ENCODE measurements at places on chromosomes 5 and 9.

GRCh38 chr5:133861161-133861737 lies 107.2 kb downstream of the C5orf15 start:
- DNase-seq: no peak

DNA sequence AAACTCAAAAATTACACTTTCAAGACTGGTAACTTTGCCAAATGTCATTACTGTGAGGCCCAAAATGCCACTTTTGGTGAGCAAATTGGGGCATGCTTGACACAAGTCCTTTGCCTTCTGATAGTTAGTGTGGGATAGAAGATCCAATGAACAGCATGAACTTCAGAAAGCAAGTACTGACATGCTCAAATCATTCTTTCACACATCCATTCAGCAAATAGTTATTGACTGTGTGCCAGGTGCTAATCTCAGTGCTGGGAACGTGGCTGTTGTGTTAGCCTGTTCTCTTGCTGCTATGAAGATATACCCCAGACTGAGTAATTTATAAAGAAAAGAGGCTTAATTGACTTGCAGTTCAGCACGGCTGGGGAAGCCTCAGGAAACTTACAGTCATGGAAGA lies 247.0 kb downstream of the CHSY3 start:
- DNase-seq: no peak

DNA sequence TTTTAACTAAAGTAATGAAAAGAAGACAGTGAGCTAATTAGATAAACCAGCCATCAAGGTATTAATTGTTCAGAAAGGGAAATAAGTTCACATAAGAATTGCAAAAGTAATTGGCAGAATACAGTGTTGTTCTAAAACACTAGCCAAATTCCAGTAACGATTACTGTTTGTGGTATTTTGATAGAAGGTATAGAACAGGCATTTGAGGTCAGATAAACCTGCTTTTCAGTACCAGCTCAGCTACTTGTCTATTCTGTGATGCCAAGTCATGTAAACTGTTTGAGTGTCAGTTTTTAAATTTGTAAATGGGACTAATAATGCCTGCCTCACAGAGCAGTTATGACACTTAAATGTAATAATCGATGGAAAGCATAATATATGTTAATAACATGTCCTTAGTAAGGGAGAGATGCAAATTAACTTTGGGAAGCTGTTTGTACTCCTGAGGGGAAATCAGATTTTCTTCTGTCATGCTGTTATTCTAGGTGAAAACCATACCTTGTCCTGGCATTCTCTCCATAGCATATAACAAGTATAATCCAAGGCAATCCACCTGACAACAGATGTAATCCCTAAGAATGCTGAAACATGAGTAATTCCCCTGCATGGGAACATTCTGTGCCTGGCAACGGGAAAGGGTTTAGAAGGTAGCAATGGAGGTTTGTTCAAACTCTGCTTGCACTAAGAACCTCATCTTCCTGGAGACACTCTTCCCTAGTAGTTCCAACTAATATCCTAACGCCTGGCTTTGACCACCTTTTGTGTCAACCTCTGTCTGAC lies 509.5 kb upstream of the PAPPA start:
- no peak for DNase-seq

GRCh38 chr9:134892221-134892620 lies 11.6 kb downstream of the FCN2 start:
- DNase-seq: no peak

GRCh38 chr9:130118841-130119518 lies 53.2 kb upstream of the NCS1 start:
- no peak for DNase-seq

- no peak for DNase-seq
Observed at GRCh38 chr5:145811834-145812625, 23.1 kb downstream of the PRELID2 start.

DNA sequence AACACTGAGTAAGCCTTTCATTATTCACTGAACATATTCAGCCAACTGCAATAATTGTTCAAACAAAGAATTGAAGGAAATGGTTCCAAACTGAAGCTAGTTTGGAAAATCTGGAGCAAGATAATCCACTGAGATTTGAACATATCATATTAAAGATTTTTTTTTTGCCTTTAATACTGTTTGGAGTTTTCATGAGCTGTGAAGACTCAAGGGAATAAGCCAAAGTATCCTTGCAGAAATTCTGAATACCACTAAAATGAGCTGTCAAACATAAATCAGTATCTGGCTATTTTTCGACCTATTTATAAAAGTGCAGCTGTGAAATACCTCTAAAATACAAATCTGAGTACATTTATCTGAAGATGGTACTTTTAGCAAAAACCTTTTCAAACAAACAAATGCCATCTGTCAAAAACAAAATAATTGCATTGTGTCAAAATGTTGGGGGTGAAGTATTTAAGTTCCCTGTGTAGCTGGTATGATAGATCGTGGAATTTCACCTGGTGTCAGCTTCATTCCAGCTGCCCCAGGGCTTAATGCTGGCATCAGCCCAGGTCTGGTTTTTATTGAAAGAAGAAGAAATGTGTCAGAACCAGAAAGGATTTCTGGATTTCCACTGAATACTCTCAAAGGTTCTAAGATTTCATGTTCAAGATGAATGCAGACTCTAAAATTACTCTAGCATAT lies 149.0 kb upstream of the GRAMD2B start:
- DNase-seq: no peak

Data from progenitor cell of endocrine pancreas (in vitro differentiated cells).